AG08395 (cell line): ENCODE measurements at places on chromosomes 3 and 15.

GRCh38 chr3:195443391-195443989 lies 670 bp upstream of the ACAP2 start:
- no peak for DNase-seq

GRCh38 chr3:71031181-71031580 lies 552.3 kb downstream of the FOXP1 start:
- DNase-seq: no peak

DNA sequence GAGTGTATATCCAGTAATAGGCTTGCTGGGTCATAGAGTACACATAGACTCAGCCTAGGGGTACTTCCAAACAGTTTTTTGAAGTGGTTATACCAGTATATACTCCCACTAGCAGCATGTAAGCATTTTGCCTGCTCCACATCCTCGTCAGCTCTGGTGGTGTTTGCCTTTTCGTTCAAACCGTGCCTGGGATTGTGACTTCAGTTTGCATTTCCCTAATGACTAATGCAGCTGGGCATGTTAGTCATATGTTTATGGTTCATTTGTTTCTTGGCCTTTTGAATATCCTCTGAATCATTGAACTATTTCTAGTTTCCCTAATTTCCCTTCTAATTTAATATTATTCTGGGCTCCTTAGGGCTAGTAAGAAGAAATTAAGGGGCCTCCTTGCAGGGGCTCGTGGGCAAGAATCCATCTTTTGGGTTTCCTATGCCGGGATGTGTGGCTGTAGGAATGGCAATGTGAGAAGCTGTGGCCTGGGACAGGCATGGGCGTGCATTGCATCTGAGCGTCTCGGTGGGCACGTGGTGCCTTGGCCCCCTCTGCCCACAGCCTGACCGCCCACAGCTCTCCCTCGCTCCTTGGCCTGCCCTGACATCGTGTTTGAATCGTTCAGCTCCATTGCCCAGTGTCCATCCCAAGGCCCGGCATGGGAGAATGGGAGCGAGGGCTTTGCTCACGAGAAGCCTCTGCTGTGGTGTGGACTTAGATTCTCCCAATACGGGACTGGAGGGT lies 26.4 kb downstream of the FAH start:
- DNase-seq: peak; percentile 87

DNA sequence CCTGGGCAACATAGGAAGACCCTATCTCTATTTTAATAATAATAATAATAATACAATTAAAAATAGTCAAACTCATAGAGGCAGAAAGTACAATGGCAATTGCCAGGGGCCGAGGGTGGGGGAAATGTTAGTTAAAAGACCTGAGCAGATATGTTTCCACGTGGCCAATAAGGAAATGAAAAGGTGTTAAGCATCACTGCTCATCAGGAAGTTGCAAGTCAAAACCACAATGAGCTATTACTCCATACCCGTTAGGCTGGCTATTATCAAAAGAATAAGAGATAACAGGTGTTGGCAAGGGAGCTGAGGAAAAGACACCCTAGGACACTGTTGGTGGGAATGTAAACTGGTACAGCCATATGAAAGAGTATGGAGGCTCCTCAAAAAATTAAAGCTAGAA lies 60.4 kb upstream of the PRSS50 start:
- DNase-seq: no peak

- no peak for DNase-seq
These were observed 19.8 kb upstream of the ARNT2 start for GRCh38 chr15:80384432-80384831.

GRCh38 chr15:36478561-36478960 lies 100.9 kb upstream of the CDIN1 start:
- DNase-seq: no peak

- no peak for DNase-seq
These were observed 101.5 kb downstream of the DUT start for GRCh38 chr15:48432688-48433087.

GRCh38 chr3:108133858-108134554 lies 43.2 kb upstream of the CD47 start:
- no peak for DNase-seq

GRCh38 chr3:194277786-194278130 lies 73.4 kb downstream of the CPN2 start:
- DNase-seq: peak; percentile 76

GRCh38 chr3:57958642-57959422 lies 49.4 kb upstream of the FLNB start:
- DNase-seq: no peak

DNA sequence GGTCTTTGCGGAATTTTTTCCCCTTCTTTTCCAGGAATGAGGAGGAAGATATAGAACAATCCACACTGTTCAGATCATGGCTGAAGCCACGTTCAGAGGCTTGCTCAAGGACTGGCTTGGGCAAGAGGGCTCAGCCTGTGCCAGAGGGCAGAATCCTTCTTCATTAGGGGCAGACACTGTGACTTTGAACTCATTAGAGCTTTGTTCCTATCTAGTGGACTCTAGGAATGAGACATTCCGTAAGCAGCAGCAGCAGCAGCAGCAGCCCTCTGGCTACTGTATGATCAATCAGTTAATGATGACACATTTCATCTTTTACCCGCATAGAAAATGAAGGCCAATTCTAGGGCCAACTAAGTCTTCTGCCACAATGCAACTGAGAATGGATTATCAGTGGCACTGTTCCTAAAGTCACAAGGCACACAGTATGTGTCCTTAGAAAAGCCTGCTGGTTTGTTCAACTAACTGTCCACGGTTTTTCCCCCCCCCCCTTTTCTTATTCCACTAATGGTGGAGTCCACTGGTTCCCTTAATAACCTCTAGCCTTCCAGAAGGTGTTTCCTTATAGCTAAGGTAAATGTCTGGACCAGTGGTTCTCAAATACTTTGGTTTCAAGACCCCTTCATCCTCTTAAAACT lies 1.7 kb upstream of the RAB8B start:
- no peak for DNase-seq

GRCh38 chr3:15810702-15811101 lies 12.9 kb upstream of the ANKRD28 start:
- no peak for DNase-seq

DNA sequence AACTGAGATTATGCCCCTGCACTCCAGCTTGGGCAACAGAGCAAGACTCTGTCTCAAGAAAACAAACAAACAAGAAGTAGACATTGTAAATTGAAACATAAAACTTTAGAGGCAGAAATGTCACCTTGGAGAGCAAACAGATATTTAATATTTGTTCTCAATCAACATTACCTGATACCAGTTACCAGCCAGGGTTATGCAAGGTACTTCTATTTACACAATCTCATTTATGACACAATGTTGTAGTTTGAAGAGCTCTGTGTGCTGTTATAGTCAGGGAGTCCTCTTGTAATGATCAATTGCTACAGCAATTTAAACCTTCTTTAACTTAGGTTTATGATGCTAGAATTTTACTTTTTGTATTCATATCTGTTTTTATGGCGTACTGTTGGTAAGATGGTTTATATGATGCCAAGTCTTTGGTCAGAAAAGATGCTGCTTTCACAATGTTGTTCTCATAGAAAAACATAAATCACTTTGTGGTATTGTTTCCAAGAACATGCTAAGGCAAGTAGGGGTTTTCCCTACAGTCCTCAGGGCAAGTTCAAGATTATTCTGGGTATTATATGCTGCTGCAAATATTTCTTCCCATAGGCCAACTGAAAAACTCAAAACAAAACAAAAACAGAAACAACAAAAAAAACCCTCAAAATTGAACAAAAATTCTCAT lies 173.5 kb downstream of the TNIK start:
- no peak for DNase-seq

DNA sequence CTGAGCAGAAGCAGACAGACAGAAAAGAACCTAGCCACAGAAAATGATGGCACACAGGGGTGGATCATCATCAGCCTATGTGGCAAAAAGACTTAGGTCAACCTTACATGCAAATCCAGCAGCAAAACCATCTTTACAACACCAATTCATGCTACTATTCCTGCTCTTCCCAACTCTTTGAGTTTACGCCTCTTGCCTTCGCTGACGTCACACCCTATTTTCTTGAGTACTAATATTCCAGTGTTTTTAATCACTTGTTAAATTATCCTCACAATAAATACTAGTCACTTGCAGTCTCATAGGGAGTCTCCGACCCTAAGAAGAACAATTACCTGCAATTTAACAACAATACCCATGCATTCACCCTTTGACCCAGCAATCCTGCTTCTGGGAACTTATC lies 6.0 kb upstream of the PSMD6 start:
- DNase-seq: no peak

DNA sequence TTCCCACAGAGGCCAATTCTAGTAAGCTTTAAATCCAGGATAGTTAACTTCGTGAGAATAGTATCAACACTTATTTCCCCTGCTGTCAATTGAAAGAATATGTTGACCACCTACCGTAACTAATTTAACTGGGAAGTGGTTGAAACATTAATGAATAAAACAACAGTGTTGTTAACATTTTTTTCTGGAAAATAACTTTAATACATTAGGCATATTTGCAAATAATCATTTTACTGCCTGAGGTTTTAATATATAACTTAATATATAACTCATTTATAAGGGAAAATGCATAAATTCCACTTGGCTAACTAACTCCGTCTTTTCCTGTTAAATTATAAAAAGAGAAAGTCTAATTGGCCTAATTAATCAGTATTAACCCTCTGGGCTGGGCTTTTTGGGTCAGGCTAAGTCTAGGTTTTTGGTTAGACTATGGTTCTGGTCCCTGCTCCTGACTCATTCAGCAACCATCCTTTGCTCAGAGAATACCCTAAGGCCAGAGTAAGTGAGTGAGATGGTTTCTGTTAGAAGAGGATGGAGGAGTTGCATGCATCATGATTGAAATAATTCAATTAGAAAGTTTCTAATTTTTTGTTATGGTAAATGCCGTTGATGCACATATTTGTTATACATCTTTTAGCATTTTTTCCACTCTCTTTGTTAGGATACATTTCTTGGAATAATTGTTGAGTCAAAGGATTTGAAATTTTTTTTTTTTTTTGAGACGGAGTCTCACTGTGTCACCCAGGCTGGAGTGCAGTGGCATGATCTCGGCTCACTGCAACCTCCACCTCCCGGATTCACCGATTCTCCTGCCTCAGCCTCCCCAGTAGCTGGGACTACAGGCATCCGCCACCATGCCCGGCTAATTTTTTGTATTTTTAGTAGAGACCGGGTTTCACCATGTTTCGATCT lies 10.8 kb upstream of the SKIL start:
- peak; percentile 68 for DNase-seq

DNA sequence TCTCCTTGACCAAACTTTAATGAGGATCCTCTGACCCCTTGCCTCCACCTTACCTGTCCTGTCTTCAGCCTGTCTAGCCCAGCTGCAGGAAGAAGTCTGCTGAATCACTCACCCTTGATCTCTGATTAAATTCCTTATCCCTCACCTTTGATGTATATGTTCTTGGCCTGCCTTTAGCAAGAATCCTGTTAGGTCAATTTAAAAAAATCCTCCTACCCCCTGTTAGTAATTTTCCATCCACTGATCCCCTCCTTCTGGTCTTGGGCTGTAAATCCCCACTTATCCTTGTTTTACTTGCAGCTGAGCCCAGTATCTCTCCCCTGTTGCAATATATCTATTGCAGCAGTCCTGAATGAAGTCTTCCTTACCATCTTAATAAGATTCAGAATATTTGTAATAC lies 39.0 kb downstream of the MYH15 start:
- DNase-seq: no peak

GRCh38 chr3:59273976-59274375 lies 224.2 kb upstream of the CFAP20DC start:
- peak; percentile 67 for DNase-seq

DNA sequence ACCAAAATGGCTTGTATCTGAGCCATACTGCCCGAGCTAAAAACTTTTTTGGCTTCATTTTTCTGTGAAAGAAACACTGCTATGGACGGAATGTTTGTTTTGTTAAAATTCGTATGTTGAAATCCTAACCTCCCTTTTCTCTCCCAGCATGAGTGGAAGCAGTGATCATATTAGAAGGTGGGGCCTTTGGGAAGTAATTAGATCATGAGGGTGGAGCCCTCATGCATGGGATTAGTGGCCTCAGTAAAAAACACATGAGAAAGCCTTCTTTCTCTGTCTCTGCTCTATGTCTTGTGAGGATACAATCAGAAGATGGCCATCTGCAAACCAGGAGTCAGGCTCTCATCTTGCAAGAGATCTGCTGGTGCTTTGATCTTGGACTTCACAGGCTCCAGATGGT lies 7.4 kb upstream of the FNDC3B start:
- DNase-seq: no peak

DNA sequence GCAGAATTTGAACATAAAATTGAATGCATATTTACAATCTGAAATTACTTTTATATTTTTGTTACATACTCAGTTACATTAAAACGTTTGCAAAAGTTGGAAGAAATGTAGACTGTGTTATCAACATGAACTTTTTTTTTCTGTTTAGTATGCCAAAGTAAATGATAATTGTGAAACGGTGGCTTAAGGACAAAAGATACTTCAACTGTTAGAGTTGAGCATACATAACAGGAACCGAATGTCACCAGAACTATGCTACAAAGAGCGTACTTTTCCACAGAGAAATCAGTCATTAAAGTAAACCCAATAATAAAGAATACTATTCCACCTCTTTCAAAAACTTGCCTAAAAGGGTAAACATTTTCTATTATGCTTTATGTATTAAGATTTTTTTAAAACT lies 14.3 kb upstream of the DHX36 start:
- DNase-seq: no peak

DNA sequence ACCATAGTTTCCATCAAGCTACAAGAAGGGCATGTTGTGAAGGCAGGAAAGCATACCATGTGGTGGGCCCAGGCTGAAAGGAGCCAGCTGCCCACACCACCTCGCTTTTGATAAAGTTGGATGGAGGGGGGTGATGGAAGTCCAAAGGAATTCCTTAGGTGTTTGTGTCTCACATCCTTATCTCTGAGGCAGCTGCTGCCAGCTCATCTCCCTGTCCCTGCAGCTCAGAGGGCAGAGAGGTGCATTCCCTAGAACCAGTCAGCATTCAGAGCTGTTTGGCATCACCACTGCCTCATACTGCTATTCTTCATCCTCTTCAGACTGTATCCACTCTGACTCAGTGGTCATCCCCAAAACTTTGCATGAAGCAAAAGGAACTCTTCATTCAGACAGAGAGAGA lies 141.5 kb upstream of the BFSP2 start:
- no peak for DNase-seq

DNA sequence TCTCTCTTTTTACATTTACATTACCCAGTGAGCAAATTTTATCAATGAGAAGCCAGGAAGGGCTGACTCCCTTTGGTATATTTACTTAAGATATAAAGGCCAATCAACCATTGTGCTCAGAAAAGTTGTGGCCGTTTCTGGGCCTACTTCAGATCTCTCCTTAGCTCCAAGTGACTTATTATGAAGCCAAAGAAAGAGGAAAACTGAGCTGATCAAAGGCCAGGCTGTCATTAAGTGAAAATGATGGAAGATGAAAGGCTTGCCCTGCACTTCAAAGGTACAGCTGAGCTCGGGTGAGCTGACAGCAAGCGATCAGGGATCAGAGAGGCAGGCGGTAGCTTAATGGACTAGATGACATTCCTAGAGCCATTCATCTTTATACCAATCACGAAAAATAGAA lies 24.8 kb downstream of the VGLL4 start:
- no peak for DNase-seq

DNA sequence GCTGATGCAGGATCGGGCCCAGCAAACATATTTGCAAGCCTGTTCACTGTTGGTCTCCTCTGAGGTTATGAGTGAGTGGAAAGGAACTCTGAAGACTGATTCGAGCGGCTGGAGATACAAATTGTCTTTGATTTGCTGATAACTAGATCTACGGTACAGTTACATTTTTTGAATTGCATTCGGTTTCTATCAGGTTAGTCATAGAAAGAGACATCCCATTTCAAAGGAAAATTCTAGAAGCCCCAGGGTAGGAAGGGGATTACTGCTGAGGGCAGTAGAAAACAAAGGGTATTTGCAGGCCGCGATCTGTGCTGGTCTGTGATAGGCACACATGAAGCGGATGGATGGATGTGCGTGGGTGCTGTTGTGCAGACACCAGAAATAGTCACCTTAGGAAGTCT lies 228.4 kb downstream of the ITPR1 start:
- peak; percentile 83 for DNase-seq
